ENCODE measurements at places on chromosomes 6 and 20.

GRCh38 chr6:120363429-120363828 lies 970.9 kb downstream of the TBC1D32 start:
- no peak for DNase-seq

DNA sequence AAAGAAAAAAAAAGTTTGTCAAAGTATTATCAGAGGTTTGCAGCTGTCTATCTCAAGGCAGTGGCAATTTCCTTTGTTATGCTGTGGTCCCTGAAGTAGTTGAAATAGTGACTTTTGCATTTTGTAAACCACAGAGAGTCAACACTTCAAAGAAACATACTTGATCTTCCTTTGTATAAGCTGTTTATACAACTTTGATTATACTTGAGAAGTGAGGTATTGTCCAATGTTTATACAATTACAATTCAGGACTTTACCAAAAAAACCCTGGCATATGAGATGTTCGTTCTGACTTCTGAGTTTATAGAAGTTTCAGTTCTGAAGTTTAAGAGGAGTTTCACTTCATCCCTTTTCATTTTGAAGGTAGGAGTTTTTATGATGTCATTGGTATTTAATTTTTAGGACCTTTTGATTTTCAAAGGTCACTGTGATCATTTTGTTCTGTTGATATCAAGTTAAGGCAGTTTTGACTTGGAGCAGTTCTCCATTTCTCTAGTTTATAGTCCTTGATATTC lies 4.0 kb downstream of the STK4 start:
- DNase-seq, result no peak

DNA sequence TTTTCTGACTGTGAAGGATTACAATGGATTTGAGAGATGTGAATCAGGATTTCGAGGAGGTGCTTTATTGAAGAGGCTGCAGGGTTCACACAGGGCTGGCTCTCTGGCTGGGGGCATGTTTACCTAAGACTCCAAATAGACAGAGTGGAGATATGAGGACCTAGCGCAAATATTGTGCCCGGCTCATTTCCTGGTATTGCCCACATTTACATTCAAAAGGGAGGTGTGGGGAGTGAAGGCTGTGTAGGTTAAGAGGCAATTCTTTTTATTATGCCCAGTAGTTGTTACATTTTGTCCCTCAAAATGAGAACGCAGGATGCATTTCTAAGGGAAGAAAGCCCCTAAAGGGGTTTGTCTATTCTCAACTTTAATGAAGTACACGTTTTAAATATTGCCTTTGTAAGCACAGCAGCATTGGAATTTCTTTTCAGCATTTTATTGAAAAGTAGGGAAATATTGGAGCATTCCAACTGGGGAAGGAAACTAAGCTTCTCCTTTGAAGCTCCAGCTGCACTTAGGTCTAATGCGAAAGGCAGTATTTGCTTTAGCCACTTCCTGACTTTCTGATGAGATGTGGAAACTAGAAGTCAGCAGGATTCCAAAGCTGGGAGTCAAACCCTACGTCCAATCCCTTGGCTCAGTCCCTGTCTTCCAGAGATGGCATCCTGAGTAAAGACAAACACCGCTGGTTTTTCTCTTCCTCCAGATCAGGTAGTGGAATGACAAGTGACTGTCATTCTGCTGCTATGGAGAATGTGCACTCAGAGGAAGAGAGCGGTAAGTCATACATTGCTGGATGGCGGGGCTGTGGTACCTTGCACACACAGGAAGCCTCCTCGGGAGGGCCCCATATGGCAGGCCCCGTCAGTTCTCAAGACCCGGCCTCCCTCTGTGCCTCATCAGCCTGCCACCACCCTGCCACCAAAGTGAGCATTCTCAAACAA lies 70.7 kb downstream of the MYB start:
- DNase-seq, result peak; percentile 64

GRCh38 chr6:149889326-149889725 lies 8.6 kb downstream of the RAET1E start:
- no peak for DNase-seq

DNA sequence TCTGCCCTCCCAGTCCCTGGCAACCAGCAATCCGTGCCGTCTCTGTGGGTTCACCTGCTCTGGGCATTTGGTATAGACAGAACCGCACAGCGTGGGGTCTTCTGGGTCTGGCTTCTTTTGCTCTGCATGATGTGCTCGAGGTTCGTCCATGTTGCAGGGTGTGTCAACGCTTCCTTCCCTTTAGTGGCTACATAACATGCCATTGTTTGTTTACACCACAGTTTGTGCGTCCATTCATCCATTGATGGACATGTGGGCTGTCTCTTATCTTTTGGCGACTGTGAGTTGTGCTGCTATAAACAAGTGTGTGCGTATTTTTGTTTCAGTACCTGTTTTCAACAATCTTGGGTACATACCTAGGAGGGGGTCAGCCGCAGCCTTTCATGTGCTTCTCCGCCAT lies 149.5 kb upstream of the RPS6KA2 start:
- no peak for DNase-seq

DNA sequence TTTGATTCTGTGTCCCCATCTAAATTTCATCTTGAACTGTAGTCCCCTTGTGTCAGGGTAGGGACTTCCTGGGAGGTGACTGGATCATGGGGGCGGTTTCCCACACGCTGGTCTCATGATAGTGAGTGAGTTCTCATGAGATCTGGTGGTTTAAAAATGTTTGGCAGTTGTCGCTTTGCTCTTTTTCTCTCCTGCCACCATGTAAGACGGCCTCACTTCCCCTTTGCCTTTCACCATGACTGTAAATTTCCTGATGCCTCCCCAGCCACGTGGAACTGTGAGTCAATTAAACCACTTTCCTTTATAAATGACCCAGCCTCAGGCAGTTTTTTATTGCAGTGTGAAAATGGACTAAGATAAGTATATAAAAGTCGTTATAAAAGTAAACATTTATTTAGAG lies 80.5 kb upstream of the SGK1 start:
- peak; percentile 42 for DNase-seq

DNA sequence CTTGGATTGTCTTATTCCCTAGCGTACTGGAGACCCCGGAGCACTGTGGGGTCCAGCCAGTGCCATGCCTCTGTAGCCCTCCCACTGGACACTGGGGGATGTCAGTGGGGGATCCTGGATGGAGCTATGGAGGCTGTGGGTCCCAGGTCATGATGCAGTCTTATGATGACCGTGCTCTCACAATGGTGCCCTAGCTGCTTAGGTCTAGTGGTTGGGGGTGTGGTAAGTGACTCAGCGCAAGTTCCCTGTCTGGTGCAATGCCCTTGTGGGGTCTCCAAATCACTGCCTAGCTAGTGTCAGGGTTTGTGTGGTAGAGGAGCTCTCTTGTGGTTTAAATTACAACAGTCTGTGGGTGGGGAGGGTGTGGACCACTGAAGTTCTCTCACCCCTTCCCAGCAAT lies 135.4 kb downstream of the CDC5L start:
- no peak for DNase-seq

- DNase-seq, result no peak
These were observed 4.4 kb downstream of the PNLDC1 start for GRCh38 chr6:159804504-159804903.

DNA sequence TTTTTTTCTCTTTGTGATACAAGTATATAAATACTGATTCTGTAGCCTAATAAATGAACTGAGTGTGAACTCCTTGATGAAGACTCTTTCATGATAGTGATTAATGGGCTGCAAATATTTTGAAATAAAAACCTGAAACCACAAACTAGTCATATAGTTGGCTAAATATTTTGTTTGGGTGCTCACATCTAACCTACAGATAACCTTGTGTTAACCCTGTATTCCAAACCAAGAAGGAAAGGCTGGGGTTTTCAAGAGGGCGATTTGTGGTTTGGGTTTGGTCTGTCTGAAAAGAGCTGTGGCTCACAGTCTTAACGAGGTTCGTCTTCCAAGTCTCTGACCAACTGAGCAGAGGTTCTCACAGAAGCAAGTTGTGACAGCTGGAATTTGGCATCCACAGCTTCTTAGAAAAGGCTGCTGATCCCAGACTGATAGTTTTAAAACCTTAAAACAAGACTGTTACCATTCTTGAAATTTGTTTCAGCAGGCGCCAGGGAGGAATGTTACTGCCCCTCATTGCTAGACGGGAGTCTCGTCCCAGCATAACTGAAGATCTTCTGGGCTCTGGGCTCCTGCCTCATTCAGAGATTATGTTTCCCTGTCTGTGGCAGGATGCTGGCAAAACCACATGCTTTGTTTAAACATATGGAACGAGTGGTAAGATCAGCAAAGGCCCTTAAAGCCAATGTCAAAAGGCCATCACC lies 736.4 kb upstream of the MARCKS start:
- DNase-seq, result peak; percentile 94

DNA sequence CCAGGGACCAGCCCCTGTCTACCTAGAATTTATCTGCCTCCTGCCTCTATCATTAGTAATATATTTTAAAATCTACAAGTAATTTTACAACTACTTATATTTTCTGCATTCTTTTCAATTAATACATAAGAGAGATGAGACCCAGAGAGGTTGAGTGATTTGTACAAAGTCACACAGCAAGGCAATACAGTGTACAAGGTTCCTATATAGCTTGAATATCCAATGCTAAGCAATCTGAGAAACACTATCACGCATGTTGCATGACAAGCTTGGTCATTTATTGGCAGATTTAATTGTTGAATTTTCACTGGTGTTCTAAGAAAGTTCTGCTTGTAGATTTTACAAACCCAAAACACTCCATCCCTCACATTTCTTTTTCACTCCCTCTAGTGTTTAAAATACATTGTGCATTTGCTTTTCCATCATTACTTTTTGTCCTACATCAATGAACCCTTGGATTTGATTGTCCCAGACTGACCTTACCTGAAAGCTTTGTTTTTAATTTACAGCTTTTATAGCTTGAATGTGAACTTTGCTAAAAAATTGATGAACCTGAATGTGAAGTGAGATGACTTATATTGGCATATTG lies 520.9 kb upstream of the CITED2 start:
- peak; percentile 19 for DNase-seq

DNA sequence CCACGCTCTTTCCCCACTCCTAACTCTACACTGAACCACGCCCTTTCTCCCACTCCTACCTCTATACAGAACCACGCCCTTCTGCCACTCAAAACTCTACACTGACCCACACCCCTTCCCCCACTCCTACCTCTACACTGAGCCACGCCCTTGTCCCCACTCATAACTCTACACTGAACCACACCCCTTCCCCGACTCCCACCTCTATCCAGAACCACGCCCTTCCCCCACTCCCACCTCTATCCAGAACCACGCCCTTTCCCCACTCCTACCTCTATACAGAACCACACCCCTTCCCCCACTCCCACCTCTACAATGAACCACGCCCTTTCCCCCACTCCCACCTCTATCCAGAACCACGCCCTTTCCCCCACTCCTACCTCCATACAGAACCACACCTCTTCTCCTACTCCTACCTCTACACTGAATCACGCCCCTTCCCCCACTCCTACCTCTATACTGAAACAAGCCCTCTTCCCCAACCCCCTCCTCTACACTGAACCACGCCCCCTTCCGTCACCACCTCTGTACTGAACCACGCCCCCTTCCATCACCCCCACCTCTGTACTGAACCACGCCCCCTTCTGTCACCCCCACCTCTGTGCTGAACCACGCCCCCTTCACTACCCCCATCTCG lies 10.1 kb downstream of the PXMP4 start:
- DNase-seq, result no peak

GRCh38 chr6:127340171-127340570 lies 3.2 kb downstream of the ECHDC1 start:
- DNase-seq, result no peak

GRCh38 chr20:64058536-64058935 lies 4.5 kb upstream of the TCEA2 start:
- no peak for DNase-seq

DNA sequence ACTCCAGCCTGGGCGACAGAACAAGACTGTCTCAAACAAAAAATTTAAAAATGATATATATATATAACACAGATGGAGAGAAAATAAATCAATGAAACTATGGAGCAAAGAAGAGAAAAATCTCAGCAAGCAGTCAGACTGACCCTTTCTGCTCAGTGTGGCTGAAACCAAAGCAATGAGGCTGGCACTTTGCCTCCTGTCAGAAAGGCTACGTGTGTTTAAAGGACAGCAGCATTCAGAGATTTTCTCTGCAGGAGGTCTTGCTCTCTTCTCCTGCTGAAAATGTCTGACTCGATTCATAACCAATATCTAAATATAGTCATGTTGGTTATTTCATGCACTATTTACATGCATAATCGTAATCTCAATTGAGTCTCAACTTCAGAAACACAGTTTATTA lies 527.0 kb upstream of the JARID2 start:
- DNase-seq, result no peak

GRCh38 chr6:15008269-15008668 lies 237.6 kb upstream of the JARID2 start:
- DNase-seq, result no peak

- DNase-seq, result no peak
These were observed 54.6 kb upstream of the PIM1 start for GRCh38 chr6:37115236-37115895.

DNA sequence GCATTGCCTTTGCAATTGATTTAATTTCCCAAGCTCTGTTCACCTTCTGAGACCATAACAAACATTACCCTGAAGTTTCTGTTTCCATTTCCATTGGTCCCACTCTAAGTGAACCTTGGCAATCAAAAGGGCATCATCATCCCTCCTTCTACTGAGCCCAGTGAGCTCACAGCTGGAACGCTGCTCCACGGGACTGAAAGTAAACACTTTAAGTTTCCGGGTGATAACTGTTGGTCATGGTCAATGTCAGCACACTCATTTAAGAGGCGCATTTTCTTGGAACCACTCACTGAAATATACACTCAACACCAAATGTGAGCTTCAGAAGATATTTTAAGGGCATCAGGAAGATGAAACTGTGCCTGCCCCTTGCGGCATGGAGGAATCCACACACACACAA lies 37.1 kb upstream of the RPS6KA2 start:
- DNase-seq, result no peak

DNA sequence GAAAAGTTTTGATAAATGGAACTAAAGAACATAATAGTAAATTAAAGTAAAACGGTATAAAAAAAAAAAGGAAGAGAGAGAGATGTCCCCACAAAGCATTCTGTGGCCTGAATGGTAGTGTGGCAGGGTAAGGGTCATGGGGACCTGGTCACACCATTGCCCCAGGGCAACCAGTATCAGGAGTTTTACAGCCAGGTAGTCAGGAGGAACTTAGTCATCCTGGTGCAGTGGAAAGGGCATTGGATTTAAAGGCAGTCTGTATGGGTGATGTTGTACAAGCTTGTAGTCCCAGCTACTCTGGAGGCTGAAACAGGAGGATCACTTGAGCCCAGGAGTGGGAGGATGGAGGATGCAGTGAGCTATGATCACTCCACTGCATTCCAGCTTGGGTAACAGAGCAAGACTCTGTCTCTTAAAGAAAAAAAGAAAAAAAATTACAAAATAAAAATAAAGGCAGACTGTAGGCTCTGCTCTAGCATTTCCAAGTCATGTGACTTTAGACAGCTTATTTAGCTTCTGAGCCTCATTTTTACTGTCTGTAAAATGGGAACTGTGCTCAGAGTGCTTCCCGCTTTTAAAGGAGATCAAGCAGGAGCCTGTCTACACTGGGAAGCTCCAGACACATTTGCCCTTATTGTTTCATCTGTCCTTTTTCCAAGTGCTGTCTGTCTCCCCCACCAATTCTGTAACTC lies 112.8 kb upstream of the ARMC2 start:
- DNase-seq, result peak; percentile 52

Data from ELR (cell line).